Activated naive CD8-positive, alpha-beta T cell treated with anti-CD3 and anti-CD28 coated beads, Interleukin-2, amount 50 U/mL, for 16 hours (primary cell): ENCODE measurements at places on chromosomes 2 and 18.

DNA sequence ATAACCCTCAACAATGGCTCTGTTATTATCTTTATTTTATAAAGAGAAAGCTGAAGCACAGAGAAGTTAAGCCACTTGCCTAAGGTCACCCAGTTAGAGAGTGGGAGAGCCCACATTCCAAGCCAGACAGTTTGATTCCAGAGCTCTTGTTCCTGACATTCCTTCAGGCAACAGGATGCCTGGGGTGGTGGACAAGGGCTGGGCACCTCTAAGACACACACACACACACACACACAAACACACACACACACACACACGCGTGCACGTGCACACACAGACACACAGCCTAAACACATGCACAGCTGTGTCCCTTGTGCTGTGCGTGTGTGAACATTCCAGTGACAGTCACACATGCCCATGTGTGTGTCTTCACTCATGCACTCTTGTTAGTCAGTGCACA is 26.4 kb downstream of the CELF4 start:
- DNase-seq = no peak

GRCh38 chr2:181123798-181124231 is 143.4 kb downstream of the UBE2E3 start:
- DNase-seq = no peak

DNA sequence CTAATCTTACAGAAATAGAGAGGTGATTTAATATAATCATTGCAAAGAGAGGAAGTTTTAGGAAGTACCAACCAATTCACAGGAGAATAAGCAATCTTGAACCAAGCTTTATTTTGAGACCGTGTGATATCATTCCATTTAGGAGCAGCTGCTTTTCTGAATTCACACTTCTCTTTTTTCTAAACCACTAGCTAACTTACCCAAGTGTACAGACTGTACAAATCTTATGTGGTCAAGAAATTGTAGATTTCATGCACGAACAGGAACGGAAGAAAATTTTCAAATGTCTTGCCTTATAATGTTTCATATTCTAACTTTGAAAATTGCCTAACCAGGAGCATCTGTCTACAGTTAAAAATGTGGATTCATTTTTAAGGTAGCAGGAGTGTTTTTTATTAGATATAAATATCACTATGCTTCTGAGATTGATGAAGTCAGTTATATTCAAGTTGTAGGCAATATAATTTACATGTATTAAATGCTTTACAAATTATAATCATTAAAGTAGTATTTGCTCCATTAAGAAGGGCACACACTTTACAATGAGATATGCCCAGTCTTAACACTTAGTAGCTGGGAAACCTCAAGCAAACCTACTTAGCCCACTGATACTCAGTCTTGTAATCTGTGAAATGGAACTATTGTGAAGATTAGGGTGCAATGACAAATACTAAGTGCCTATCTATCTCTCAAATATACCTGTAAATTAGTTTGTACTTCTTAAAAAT is 302.2 kb upstream of the STON1 start:
- no peak for DNase-seq

DNA sequence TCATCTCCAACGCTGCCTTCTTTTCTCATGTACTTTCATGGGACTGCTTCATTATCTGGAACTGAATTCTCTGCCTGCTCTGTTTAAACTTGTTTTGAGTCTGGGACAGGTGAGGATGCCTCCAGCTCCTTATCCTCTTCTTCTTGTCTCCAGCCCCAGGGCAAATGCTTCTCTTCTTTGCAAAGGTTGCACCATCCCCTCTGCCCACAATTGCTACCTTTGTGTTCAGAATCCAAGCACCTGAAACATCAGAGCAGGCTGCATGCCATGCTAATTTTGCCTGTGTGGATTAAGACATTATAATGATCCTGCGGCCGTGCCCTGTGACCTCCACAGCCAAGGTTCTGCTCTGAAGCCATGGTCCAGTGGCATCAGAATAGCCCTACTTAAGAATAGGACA is 309.5 kb downstream of the EPHA4 start:
- DNase-seq = no peak

GRCh38 chr2:162890690-162891311 is 52.2 kb upstream of the KCNH7 start:
- no peak for DNase-seq

- no peak for DNase-seq
Measured at GRCh38 chr2:48696881-48697280, 58.6 kb downstream of the LHCGR start.

- no peak for DNase-seq
Measured at GRCh38 chr2:164920430-164920829, 34.9 kb downstream of the SLC38A11 start.

- DNase-seq = no peak
Measured at GRCh38 chr2:212021947-212022346, 516.7 kb downstream of the ERBB4 start.

DNA sequence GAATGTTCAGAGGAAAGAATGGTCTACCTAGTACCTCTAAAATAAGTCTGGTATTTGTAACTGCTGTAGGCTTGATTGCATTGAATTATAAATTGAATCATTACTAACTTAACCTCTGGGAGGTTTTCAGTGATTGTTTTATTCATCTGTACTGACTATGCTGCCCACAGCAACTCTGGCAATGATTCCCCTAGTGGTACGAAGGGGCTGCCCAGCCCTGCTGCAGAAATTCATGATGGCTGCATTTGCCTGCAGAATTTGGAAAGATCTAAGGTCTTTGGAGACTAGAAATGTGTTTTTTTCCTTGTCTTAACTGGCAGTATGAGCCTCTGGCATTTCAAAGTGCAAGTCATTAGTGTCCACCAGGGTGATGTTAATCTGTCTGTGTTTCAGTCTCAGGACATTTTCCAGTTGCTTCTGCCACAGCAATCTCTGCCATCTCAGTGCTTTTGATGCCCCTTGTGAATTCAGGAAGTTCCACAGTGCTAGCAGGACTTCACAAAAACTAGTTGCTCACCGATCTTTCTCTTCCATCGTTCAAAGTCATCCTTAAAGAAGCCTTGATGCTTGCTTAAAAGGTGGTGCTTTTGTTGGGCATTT is 13.4 kb upstream of the LRPPRC start:
- DNase-seq = no peak

GRCh38 chr2:26637811-26638310 is 3.3 kb downstream of the CIB4 start:
- DNase-seq = no peak

- no peak for DNase-seq
Measured at GRCh38 chr18:3706279-3707097, 256.5 kb downstream of the TGIF1 start.

GRCh38 chr2:54755641-54756326 is 32.3 kb downstream of the EML6 start:
- DNase-seq = no peak

DNA sequence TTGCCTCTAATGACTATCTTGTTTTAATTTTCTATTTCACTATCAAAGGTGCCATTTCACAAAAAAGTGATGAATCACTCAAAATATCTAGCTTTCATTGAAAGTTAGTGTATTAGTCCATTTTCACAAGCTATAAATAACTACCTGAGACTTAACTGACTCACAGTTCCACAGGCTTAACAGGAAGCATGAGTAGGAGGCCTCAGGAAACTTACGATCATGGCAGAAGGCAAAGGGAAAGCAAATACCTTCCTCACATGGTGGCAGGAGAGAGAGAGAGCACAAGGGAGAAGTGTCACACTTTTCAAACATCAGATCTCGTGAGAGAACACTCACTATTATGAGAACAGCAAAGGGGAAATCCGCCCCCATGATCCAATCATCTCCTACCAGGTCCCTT is 1220.4 kb upstream of the ZEB2 start:
- DNase-seq = no peak

GRCh38 chr2:160208655-160209515 is 8.8 kb upstream of the ITGB6 start:
- no peak for DNase-seq

- DNase-seq = no peak
Measured at GRCh38 chr18:987325-988186, 82.9 kb downstream of the ADCYAP1 start.

DNA sequence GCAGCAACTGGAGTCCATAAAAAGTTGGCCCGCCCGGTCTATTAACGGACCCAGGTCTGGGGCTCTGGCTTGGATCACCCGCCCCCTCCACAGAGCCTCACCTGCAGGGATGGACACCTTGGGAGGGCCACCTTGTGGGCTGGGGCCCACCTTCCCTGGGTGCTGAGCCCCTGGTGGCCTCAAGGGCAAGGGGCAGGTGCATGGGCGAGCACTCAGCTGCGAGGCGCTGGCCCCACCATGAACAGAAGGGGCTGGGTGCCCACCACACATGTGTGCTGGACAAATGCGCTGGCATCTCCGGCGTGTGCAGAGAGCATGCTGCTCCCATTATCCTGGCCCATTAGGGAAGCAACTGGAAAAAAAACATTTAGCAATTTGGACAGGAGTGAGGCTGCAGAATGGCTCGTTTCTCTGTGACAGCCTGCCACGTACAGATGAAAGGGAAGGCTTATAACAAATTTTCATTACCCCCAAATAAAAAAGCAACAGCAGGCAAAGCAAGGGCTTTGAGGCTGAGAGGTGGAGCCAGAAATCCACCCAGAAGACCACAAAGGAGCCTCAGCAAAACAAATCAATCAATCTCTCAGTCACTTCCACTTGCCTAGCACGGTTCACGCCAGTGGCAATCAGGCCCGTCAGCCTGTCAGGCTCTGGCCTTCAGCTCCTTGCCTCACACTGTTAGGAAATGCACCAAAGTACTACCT is 253.1 kb upstream of the ZNF521 start:
- no peak for DNase-seq

DNA sequence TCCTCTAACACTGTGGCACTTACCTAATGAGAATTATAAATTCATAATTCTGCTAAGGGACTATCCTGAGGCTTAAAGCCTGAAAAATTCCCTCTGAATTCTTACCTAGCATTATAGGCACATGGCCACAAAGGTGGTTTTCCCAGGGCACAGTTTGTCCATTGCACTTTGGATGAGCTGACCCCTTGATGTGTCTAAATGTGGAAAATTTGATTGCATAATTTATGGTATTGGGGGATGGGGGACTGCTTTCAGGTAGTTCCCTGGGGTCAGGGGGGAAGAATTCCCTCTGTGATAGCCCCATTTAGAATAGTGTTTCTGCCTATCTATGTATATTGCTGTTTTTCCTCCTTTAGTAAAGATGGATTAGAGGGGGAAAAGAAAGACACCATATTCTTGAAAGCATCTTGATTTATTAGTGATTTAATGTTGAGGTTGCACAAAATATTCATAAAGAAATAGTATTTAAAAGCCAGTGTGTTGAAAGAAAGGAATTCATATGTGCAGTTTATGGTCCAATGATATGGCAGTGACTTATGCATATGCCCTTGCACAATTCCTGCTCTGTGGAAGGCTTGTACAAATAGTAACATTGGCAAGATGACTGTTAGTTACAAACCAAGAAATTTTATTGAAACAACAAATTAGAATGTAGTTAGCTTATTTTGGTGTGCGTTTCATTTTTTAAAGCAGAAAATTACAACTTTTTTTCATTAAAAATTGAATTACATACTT is 8.7 kb upstream of the HTR2B start:
- DNase-seq = no peak

- DNase-seq = no peak
Measured at GRCh38 chr2:18119883-18120282, 241.4 kb downstream of the KCNS3 start.

DNA sequence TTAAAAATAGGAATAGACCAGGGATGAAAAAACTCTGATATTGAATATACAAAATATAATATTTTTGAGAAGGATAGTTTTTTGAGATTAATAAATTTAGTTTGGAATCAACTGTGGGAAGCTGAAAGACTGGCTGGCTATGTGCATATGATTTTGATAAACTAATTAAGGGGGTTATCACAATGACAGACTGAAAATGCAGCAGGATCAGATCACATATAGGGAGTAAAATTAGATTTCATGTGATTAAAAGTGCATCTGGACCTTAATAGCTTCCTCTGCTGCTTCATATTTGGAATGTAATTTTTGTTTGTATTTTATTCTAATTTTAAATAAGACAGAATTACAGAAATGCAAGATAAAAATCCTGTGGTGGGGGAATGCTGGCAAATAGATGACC is 111.7 kb downstream of the CCDC102B start:
- no peak for DNase-seq

GRCh38 chr18:50507120-50507590 is 52.7 kb upstream of the MAPK4 start:
- DNase-seq = no peak

DNA sequence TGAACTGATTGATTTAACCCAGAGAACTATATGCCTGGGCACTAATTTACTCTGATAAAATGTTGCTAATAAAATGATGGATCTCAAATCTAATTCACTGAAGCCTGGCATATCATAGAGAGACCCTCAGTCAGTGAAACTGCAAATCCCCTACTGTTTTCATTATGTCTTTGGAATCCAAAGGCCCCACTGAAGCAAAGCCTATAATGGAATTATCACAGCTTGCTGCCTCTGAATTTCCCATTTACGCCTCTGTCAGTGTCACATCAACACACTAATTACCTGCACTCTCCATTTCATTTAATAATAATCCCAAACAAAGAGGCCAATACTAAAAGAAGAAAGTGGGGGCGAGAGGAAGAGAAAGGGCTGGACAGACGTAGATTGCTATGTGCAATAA is 470.9 kb downstream of the MBD2 start:
- no peak for DNase-seq

DNA sequence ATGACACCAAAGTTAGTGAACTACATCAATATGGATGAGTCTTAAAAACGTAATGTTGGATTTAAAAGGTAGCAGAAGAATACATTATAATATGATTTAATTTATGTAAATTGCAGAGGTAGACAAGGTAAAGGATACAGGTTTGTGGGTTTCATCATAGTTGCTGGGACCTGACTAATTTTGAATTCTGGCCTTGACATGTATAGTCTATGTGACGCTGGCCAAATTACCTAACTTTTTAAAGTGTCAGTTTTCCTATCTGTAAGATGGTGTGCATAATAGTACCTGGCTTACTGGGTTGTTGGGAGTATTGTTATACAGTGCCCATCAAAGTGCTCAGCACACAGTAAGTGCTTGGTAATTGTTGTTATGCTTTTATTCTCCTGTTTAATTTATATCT is 34.5 kb downstream of the GALNT1 start:
- DNase-seq = no peak

- DNase-seq = no peak
Measured at GRCh38 chr2:187775196-187775595, 221.0 kb upstream of the TFPI start.

DNA sequence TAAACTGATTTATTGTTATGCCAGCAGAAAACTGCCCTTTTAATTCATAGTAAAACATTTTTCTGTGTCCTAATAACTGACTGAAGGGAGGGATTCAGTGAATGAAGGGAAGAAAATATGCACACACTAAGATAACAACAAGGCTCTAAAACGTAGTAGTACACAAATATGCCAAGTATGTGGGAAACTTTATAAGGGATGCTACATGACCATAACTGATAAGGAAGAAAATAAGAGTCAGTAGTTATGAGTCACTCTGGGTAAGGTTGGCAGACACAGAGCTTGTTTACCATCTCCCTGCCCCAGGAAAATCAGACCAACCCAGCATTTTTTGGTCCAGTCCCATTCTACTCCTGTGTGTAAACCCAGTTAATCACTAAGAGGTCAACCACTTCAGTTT is 124.2 kb downstream of the RPRM start:
- DNase-seq = no peak
